ENCODE measurements at places on chromosomes 3 and 15.

- DNase-seq, result no peak
Measured at GRCh38 chr15:77418966-77419835, 703 bp downstream of the PEAK1 start.

DNA sequence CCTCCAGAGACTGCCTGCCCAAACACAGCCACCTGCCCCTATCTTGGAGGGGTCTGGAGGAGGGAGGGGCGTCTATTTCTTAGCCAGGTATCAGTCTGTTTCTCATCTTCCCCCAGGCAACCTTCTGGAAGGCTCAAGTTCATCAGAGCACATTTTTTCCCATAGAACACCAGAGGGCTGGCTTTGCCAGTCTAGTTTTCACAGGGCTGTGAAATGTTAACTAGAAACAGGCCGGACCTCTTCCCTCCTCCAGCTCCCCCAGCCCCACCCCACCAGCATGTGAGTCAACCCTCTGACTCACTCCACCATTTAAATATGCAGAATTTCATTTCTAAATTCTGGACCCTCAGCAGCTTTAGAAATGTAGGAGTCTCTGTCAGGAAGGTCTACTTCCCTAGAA is 66.9 kb downstream of the SLCO2A1 start:
- DNase-seq, result no peak

GRCh38 chr3:115999613-116000012 is 376.3 kb downstream of the GAP43 start:
- DNase-seq, result no peak

GRCh38 chr15:60523056-60523455 is 44.1 kb upstream of the ICE2 start:
- DNase-seq, result no peak

All from NCI-H510A treated with DMSO at 0.1 percent for 48 hours (cell line).